Right lobe of liver (tissue), 6 donors: ENCODE measurements at places on chromosomes 5 and 9. TPM values are rescaled to one million over a fixed set of nuclear protein-coding genes. Genes with fewer than 3 reads are reported as not detected.

FAM200C gene
- total RNA-seq: 1.2 TPM

ZSWIM6 gene
- 2.9 TPM for total RNA-seq

PCDHGA6 gene
- 1.0 TPM for total RNA-seq

SOHLH1 gene
- not detected for total RNA-seq

PCDHA13 gene
- total RNA-seq: not detected

FOXI1 gene
- total RNA-seq: not detected

DTWD2 gene
- total RNA-seq: 3.7 TPM

PTGS1 gene
- 2.8 TPM for total RNA-seq

DNA sequence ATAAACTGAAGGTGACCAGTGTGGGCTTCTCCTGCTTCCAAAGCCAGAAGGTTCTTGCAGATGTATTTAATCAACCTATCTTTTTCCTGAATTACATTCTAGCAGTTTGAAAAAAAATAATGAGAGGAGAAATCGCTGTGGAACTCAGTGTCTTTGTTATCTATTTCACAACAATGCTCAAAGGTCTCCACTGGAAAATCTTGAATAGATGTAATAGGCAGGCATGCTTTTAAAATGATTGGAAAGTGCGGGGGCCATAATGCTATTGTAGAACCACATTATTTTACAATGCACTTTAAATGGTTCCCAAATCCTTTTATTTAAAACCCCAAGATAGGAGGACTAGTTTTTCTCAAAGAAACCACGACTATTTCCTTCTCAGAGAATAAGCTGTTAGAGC lies 23.3 kb downstream of the ENC1 start:
- no peaks in the 10 kb centered on the region for H3K36me3 ChIP-seq
- no peak for DNase-seq
- no peak overlapping the region for H3K27ac ChIP-seq
- no peak overlapping the region for H3K4me3 ChIP-seq
- H3K27me3 ChIP-seq: no peaks in the 10 kb centered on the region

GRCh38 chr5:105503950-105504349 lies 1941.4 kb upstream of the NUDT12 start:
- no peak overlapping the region for H3K27ac ChIP-seq
- DNase-seq: no peak
- H3K36me3 ChIP-seq: no peaks in the 10 kb centered on the region
- no peak overlapping the region for H3K4me3 ChIP-seq
- H3K27me3 ChIP-seq: no peaks in the 10 kb centered on the region

- H3K4me1 ChIP-seq: no peaks in the 10 kb centered on the region
- no peaks in the 10 kb centered on the region for H3K36me3 ChIP-seq
- no peaks in the 10 kb centered on the region for H3K27me3 ChIP-seq
- no peak overlapping the region for H3K27ac ChIP-seq
- no peak for DNase-seq
Measured at GRCh38 chr5:139193928-139194327, 4.2 kb downstream of the SIL1 start.

GRCh38 chr9:105131981-105132380 lies 112.5 kb upstream of the SLC44A1 start:
- no peaks in the 10 kb centered on the region for H3K4me1 ChIP-seq
- no peak overlapping the region for H3K4me3 ChIP-seq
- no peaks in the 10 kb centered on the region for H3K36me3 ChIP-seq
- H3K27ac ChIP-seq: no peak overlapping the region

DNA sequence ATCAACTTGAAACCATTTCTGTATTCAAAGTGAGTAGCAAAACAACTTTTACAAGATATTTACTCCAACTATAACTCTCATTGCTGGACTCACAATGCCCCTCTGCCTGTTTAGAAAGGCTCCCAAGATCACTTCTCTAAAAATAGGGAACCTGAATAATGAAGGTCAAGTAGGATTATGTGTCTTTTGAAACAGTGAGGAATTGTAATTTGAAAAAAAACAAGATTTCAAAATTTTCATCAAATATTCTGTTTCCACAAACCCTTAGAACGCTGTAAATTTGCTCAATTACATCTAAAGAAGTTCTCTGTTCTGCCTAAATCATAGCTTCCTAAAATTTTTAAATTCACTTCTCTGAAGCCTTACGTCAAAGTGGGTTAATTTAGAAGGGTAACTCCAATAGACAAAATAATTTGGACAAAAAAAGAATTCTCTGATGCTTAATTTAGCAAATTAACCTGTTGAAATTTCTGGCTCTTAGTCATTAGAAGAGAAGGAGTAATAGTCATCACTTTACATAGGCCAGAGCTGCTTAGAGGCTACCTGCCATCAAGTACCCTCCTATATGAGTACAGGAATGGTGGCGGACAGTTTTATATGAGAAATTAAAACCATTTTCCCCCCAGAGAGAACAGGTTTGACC lies 4.0 kb downstream of the ELL2 start:
- no peak for DNase-seq
- no peaks in the 10 kb centered on the region for H3K4me1 ChIP-seq
- peak overlapping the region; percentile 71 for H3K4me3 ChIP-seq
- peak overlapping the region; percentile 100 for H3K27ac ChIP-seq
- no peaks in the 10 kb centered on the region for H3K36me3 ChIP-seq

GRCh38 chr5:176941951-176942350 lies 42.8 kb upstream of the HK3 start:
- no peaks in the 10 kb centered on the region for H3K36me3 ChIP-seq
- H3K27ac ChIP-seq: no peak overlapping the region
- H3K4me1 ChIP-seq: no peaks in the 10 kb centered on the region
- H3K27me3 ChIP-seq: no peaks in the 10 kb centered on the region
- no peak overlapping the region for H3K4me3 ChIP-seq
- no peak for DNase-seq

- H3K4me3 ChIP-seq: no peak overlapping the region
- H3K27ac ChIP-seq: no peak overlapping the region
- no peaks in the 10 kb centered on the region for H3K36me3 ChIP-seq
- H3K27me3 ChIP-seq: no peaks in the 10 kb centered on the region
Measured at GRCh38 chr5:78886341-78887230, 98.5 kb downstream of the ARSB start.

- H3K27ac ChIP-seq: no peak overlapping the region
- no peak overlapping the region for H3K4me3 ChIP-seq
- H3K27me3 ChIP-seq: no peaks in the 10 kb centered on the region
- DNase-seq: no peak
Measured at GRCh38 chr5:133266527-133266878, 214.7 kb downstream of the HSPA4 start.

DNA sequence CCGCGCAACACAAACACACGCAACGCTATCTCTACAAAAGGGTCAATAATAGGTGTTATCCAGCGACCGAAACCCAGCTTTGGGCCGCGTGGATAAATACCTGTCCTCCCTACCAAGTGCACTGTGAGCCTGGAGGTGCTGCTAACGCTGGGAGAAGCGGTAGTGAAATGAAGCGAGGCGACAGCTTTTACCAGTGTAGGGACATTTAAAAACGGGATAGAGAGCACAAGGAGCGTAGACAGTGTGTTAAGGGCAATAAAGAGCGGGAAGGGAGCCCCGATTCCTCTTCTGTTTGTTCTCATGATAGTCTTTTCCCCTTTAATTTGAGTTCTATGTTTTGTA lies 421 bp upstream of the DEPDC1B start:
- no peaks in the 10 kb centered on the region for H3K27me3 ChIP-seq
- H3K4me3 ChIP-seq: peak overlapping the region; percentile 73
- no peak for DNase-seq
- no peaks in the 10 kb centered on the region for H3K36me3 ChIP-seq
- H3K27ac ChIP-seq: peak overlapping the region; percentile 45

GRCh38 chr9:74277532-74277931 lies 219.6 kb upstream of the RORB start:
- no peak overlapping the region for H3K27ac ChIP-seq
- H3K4me3 ChIP-seq: no peak overlapping the region
- no peaks in the 10 kb centered on the region for H3K36me3 ChIP-seq
- no peak for DNase-seq

DNA sequence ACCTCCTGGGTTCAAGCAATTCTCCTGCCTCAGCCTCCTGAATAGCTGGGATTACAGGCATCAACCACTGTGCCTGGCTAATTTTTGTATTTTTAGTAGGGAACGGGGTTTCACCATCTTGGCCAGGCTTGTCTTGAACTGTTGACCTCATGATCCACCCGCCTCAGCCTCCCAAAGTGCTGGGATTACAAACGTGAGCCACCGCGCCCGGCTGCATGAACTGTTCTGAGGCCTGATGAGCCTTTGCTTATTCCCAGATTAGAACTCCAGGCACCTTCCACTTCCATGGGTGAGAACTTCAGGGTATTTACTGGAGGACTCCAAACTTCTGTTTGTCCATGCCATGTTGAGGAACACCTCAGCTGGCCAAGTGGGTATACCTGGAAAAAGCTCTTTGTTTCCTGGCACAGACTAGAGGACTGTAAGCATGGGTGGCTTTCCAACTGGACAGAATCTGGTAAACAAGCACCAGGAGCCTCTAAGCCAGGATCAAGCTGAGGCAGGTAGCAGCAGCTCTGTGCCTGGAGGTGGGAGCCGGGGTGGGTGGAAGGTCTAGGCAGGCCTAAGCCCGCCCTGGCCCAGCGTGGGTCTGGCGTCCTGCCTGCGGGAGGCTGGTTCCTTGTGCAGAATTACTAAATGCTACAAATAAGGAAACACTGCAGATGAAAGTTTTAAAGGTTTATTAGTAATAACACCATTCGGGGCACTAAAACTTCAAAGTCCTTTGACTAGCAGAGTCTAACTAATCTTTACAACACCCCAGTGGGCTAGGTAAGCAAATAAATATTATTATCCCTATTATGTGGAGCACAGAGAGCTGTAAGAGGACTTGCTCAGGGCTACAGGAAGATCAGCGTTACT lies 78.4 kb downstream of the SEMA5A start:
- no peak for DNase-seq
- no peak overlapping the region for H3K27ac ChIP-seq
- H3K27me3 ChIP-seq: no peaks in the 10 kb centered on the region
- no peak overlapping the region for H3K4me3 ChIP-seq
- H3K36me3 ChIP-seq: no peaks in the 10 kb centered on the region

DNA sequence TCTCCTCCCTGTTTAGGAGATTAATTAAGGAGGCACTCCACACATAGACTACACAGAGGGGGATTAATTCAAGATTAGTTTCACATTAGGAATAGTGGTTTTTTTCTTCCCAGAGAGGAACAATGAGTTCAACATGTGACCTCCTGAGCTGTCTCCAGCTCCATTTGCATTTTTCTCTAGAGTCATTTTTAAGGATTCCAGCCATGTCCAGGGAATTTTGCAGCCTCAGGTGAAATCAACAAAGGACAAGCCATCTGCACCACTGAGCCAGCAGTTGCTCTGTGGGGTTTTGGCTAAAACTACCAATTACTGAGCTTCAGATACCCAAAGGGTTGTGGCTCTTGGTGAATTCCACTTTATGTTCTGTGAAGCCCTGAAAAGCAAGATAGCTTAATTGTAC lies 258.5 kb upstream of the PPP1R2B start:
- H3K36me3 ChIP-seq: no peaks in the 10 kb centered on the region
- no peak overlapping the region for H3K4me3 ChIP-seq
- DNase-seq: no peak
- no peaks in the 10 kb centered on the region for H3K27me3 ChIP-seq
- no peak overlapping the region for H3K27ac ChIP-seq

GRCh38 chr5:16849181-16849580 lies 86.9 kb downstream of the MYO10 start:
- no peaks in the 10 kb centered on the region for H3K27me3 ChIP-seq
- no peaks in the 10 kb centered on the region for H3K36me3 ChIP-seq

DNA sequence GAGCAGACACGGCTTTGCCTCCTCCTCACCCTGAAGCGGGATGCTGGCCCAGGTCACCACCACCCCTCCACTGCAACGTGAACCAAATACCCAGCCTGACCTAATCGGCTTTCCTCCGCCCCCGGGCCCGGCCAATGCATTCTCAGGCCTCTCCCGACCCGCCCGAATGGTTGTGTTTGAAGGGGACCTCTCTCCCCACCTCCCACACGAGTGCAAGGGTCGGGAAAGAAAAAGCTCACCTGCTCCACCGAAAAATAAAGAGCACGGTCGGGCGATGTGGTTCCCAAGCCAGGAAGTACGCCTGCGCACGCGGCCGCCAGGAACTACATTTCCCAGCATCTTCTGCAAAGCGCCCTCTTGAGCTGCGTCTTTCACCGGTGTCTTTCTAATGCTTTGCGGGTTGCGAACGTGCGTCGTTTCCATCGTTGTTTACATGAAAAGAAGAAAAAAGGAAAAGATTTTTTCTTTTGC lies at the start of gene ZNF883:
ZNF883 (minus strand) TSS at position 282 of the 471 bp plus-strand sequence.
- no peaks in the 10 kb centered on the region for H3K36me3 ChIP-seq
- DNase-seq: peak; percentile 17
- no peaks in the 10 kb centered on the region for H3K27me3 ChIP-seq
- no peak within 1 kb of the TSS for H3K27ac ChIP-seq
- peak within 1 kb of the TSS; percentile 16 for H3K4me3 ChIP-seq

- no peaks in the 10 kb centered on the region for H3K27me3 ChIP-seq
- H3K4me1 ChIP-seq: peaks cover 31% of the 10 kb centered on the region
- no peak for DNase-seq
- no peaks in the 10 kb centered on the region for H3K36me3 ChIP-seq
- no peak overlapping the region for H3K27ac ChIP-seq
Measured at GRCh38 chr5:91022518-91022917, 360.6 kb downstream of the ARRDC3 start.

DNA sequence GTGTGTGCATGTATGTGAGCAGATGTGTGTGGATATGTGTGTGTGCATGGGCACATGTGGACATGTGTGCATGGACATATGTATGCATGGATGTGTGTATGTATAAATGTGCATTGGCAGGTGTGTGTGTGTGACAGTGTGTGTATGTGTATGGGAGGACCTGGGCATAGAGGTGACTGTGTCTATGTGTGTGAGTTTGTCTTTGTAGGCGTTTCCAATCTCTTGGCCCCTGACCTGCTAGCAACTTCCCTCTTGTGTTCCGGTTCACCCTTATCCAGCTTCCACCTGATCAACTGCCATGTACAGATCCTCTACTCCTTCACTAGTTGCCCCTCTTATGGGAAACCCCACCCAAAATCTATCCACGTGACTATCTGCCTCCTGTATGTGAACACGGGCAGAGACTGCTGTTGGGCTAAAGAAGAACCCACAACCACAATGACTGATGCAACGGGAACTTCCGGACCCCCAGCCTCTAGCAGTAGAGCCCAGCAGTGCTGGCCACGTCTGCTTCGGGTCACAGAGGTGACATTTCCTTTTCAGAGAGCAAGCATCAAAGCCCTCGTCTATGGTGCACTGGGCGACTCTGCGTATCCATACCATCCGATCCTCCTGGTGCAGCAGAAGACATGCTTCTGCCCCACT lies 24.9 kb upstream of the GADD45G start:
- H3K4me1 ChIP-seq: no peaks in the 10 kb centered on the region
- no peaks in the 10 kb centered on the region for H3K27me3 ChIP-seq
- no peak overlapping the region for H3K27ac ChIP-seq
- no peak for DNase-seq
- no peak overlapping the region for H3K4me3 ChIP-seq

DNA sequence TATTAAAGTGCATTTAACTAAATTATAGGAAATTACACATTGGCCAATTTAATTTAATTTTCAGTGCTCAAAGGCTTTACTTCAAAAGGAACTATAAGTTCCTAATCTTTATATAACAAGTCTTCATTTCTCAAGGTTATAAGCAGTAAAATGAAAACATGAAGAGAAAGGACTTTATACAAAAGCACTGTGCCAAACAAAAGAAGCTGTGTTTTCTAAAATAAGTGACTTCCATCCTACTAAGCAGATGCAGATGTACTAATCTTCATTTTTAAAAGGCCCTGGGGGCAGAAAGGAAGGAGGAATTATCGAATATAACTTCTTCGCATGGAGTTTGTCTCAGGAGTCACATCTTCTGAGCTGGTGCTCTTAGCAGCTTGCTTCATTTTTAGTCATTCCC lies 81.4 kb downstream of the SHC3 start:
- no peak overlapping the region for H3K27ac ChIP-seq
- no peak for DNase-seq
- no peak overlapping the region for H3K4me3 ChIP-seq
- H3K4me1 ChIP-seq: no peaks in the 10 kb centered on the region
- H3K36me3 ChIP-seq: no peaks in the 10 kb centered on the region

- no peaks in the 10 kb centered on the region for H3K4me1 ChIP-seq
- peak; percentile 32 for DNase-seq
- no peak overlapping the region for H3K4me3 ChIP-seq
- no peak overlapping the region for H3K27ac ChIP-seq
Measured at GRCh38 chr5:180135128-180135955, 63.8 kb upstream of the RNF130 start.
